ENCODE measurements at places on chromosomes 1 and 21. TPM values are rescaled to one million over a fixed set of nuclear protein-coding genes. Genes with fewer than 3 reads are reported as not detected.

Gene S100A16
- total RNA-seq: 1,213 TPM

Gene IL19
- total RNA-seq: not detected

Gene CHIT1
- not detected for total RNA-seq

Gene ZNF362
- 15.8 TPM for total RNA-seq

Gene MYOM3
- total RNA-seq: 0.05 TPM

Gene FMO3
- not detected for total RNA-seq

Gene NUF2
- 23.8 TPM for total RNA-seq

Gene AGMAT
- not detected for total RNA-seq

Gene RBM8A
- 403 TPM for total RNA-seq

Gene TLCD4
- 1.9 TPM for total RNA-seq

Gene SYT2
- total RNA-seq: not detected

- peak; percentile 40 for DNase-seq
- no peaks in the 10 kb centered on the region for H3K4me1 ChIP-seq
- H3K27me3 ChIP-seq: no peaks in the 10 kb centered on the region
- H3K27ac ChIP-seq: no peak overlapping the region
- H3K4me3 ChIP-seq: no peak overlapping the region
Observed at GRCh38 chr1:160544647-160545046, 21.6 kb upstream of the SLAMF6 start.

DNA sequence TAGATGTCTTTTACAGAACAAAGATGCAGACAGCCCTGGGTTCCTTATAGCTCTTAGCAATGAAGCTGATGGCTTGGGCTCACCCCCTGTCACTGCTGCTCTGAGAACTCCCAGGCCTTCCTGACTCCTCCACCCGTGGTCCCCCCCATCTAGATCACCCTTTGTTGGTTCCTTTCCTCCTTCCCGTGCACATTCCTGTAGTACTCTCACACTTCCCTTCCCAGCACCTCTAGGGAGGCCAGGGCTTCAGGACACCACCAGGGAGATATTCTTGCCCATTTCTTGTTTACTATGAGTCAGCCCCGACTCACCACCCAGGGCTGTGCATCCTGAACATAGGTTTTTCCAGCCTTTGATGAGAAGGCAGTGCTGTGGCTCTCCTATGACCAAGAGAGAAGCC, 14.4 kb upstream of the NOS1AP start:
- H3K4me3 ChIP-seq: no peak overlapping the region
- H3K36me3 ChIP-seq: no peaks in the 10 kb centered on the region
- peaks cover 8% of the 10 kb centered on the region for H3K4me1 ChIP-seq
- DNase-seq: peak; percentile 89
- no peaks in the 10 kb centered on the region for H3K27me3 ChIP-seq
- no peak overlapping the region for H3K27ac ChIP-seq

DNA sequence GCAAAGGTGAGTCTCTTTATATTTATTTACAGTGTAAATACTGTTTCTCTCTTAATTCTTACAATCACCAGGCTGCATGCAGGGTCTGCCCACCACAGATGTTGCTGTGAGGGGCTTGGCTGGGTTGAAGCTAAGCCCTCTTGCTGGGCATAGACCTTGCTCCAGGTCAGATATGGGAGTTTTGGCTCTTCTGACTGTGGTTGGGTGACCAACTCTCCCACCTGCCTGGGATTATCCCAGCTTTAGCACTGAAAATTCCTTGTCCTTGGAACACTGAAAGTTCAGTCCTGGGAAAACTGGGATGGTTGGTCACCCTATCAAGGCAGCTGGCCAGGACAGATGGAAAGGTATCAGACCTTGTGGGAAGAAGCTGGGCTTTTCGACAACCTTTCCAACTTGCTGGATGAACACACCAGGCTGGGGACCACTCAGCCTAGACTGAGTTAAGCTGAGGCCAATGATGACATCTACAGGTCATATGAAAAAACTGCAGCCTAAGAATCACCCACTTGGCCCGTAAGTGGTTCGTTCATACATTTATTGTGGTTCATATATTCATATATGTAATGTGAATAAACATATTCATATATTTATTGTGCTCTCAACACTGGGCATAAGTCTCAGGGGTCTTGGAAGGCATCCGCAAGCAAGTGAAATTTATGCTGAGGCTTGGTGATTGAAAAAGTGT, 26.6 kb upstream of the HPDL start:
- no peak overlapping the region for H3K4me3 ChIP-seq
- H3K4me1 ChIP-seq: peaks cover 5% of the 10 kb centered on the region
- peak; percentile 81 for DNase-seq
- H3K27ac ChIP-seq: no peak overlapping the region
- H3K36me3 ChIP-seq: no peaks in the 10 kb centered on the region

- no peak overlapping the region for H3K4me3 ChIP-seq
- H3K27me3 ChIP-seq: peaks cover 18% of the 10 kb centered on the region
- DNase-seq: no peak
- H3K27ac ChIP-seq: no peak overlapping the region
Observed at GRCh38 chr1:169692756-169693460, 18.5 kb downstream of the SELL start.

DNA sequence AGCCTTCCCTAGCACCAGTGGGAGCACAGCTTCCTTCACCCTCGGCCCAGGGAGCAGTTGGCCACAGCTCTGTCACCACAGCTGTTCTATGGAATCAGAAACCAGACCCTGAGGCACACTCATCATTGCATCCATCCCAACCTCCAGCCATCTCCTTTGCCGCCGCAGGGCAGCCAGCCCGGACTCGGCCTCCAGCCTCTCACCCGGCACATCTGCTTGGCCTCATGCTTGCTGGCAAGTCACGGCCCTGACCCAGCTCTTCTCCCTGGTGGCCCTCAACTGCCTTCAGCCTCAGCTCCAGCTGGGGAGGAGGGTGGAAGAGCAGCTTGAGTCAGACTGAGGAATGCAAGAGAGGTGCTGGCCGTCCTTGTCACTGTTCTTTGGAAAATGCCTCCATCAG, 59.8 kb downstream of the TOR1AIP2 start:
- no peaks in the 10 kb centered on the region for H3K36me3 ChIP-seq
- H3K27me3 ChIP-seq: peaks cover 24% of the 10 kb centered on the region
- H3K4me1 ChIP-seq: peaks cover 20% of the 10 kb centered on the region
- no peak overlapping the region for H3K4me3 ChIP-seq
- no peak for DNase-seq

- no peak overlapping the region for H3K4me3 ChIP-seq
- no peaks in the 10 kb centered on the region for H3K36me3 ChIP-seq
- no peak for DNase-seq
- H3K4me1 ChIP-seq: no peaks in the 10 kb centered on the region
- H3K27ac ChIP-seq: no peak overlapping the region
- no peaks in the 10 kb centered on the region for H3K27me3 ChIP-seq
Observed at GRCh38 chr1:208857465-208857864, 613.3 kb upstream of the PLXNA2 start.

GRCh38 chr1:246591504-246591903, 25.2 kb downstream of the CNST start:
- H3K27me3 ChIP-seq: no peaks in the 10 kb centered on the region
- peaks cover 26% of the 10 kb centered on the region for H3K36me3 ChIP-seq
- DNase-seq: no peak

GRCh38 chr1:53575141-53575954, 116.1 kb downstream of the DMRTB1 start:
- H3K36me3 ChIP-seq: no peaks in the 10 kb centered on the region
- no peak for DNase-seq
- H3K27me3 ChIP-seq: peaks cover 2% of the 10 kb centered on the region
- no peak overlapping the region for H3K27ac ChIP-seq
- no peaks in the 10 kb centered on the region for H3K4me1 ChIP-seq

DNA sequence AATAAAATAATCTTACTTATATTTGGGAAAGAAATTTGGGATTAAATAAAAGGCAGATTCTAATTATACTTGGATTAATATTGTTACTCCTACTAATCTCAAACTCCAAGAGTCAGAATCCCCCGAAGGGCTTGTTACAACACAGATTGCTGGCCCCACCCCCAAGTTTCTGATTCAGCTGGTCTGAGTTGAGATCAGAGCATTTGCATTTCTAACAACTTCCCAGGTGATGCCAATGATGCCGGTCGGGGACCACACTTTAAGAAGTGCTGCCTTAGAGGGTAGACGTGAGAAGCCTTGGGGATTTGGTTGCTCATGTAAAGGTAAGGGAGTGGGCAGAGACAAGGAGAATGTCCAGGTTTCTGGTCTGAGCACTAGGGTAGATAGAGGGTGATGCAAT, 47.2 kb downstream of the FMN2 start:
- DNase-seq: no peak
- no peaks in the 10 kb centered on the region for H3K36me3 ChIP-seq
- no peak overlapping the region for H3K4me3 ChIP-seq
- H3K27ac ChIP-seq: no peak overlapping the region

DNA sequence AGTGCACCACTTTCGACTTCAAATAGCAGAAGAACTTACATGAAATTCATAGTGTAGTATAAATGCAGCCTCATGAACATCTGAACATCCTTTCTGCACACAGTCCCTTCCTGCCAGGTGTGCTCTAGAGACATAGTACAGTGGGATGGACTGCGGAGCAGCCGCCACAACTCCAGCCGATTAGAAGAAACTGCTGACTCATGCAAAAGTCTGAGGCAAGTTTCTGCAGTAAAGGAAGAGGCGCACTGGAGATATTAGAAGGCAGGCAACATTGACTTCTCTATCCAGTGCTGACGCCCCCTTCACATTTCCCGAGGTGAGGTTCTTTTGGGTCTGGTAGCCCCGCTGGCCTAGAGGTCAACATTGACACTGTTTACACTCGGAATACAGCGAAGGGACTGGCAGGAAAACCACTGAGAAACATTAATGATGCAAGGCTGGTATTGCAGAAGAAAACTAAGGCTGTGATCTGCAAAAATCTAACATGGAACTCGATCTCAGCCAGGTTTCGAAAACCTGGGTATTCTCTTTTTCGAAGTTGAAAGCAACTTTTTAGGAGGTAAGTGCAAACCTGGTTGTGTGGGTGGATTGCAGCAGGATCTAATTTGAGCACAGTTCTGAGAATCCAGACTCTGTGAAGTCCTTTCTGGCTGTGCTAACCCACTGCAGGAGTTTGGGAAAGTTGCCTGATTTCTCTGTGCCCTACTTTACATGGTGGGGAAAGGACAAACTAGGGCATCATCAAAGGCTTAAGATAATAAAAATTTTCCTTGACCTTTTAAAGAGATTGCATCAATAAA, 90.7 kb downstream of the CDC7 start:
- H3K27me3 ChIP-seq: no peaks in the 10 kb centered on the region
- H3K4me1 ChIP-seq: no peaks in the 10 kb centered on the region
- no peak overlapping the region for H3K27ac ChIP-seq
- no peaks in the 10 kb centered on the region for H3K36me3 ChIP-seq
- no peak overlapping the region for H3K4me3 ChIP-seq

GRCh38 chr1:14011132-14011531, 311.1 kb downstream of the PRDM2 start:
- peaks cover 41% of the 10 kb centered on the region for H3K4me1 ChIP-seq
- H3K27me3 ChIP-seq: no peaks in the 10 kb centered on the region
- peaks cover 5% of the 10 kb centered on the region for H3K36me3 ChIP-seq
- no peak overlapping the region for H3K4me3 ChIP-seq
- peak overlapping the region; percentile 53 for H3K27ac ChIP-seq

- H3K27me3 ChIP-seq: no peaks in the 10 kb centered on the region
- DNase-seq: no peak
- peaks cover 5% of the 10 kb centered on the region for H3K4me1 ChIP-seq
- H3K27ac ChIP-seq: no peak overlapping the region
- H3K36me3 ChIP-seq: peaks cover 15% of the 10 kb centered on the region
Observed at GRCh38 chr1:167532375-167532774, 14.0 kb upstream of the CD247 start.

DNA sequence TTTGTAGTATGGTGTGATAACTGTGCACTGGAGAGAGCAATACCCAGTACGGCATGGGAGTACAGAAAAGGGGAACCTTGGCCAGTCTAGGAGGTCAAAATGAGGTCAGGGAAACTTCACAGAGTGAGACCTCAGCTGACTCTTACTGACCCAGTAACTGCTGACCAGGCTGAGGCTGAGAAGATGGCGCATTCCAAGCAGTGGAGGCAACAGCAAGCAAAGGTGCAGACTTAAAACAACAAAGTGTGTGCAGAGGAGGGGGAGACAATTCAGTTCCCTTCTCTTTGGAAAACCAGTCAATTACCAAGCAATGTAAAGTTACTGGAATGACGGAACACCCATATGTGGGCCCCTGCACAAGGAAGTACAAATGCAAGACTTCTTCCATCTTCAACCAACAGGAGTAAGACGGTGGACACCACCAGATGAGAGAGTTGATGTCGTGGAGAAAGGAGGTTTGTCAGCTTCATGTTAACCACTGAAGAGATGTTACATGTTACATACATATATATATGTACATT, 54.6 kb upstream of the PRDX6 start:
- no peak overlapping the region for H3K27ac ChIP-seq
- no peaks in the 10 kb centered on the region for H3K36me3 ChIP-seq
- peaks cover 31% of the 10 kb centered on the region for H3K4me1 ChIP-seq
- H3K4me3 ChIP-seq: no peak overlapping the region
- H3K27me3 ChIP-seq: no peaks in the 10 kb centered on the region

GRCh38 chr1:6108476-6108875, 62.8 kb downstream of the KCNAB2 start:
- DNase-seq: no peak
- H3K4me3 ChIP-seq: no peak overlapping the region
- no peaks in the 10 kb centered on the region for H3K36me3 ChIP-seq
- peaks cover 25% of the 10 kb centered on the region for H3K27me3 ChIP-seq
- H3K4me1 ChIP-seq: no peaks in the 10 kb centered on the region
- no peak overlapping the region for H3K27ac ChIP-seq

GRCh38 chr1:212104586-212105325, 69.2 kb downstream of the DTL start:
- no peaks in the 10 kb centered on the region for H3K27me3 ChIP-seq
- DNase-seq: no peak
- H3K27ac ChIP-seq: no peak overlapping the region

GRCh38 chr1:36016686-36017085, 67.2 kb upstream of the TEKT2 start:
- H3K4me3 ChIP-seq: no peak overlapping the region
- no peaks in the 10 kb centered on the region for H3K27me3 ChIP-seq
- H3K36me3 ChIP-seq: peaks cover 72% of the 10 kb centered on the region
- no peak for DNase-seq
- no peak overlapping the region for H3K27ac ChIP-seq
- H3K4me1 ChIP-seq: no peaks in the 10 kb centered on the region

GRCh38 chr1:102434421-102434820, 437.7 kb upstream of the OLFM3 start:
- H3K27me3 ChIP-seq: no peaks in the 10 kb centered on the region
- no peaks in the 10 kb centered on the region for H3K4me1 ChIP-seq
- peak; percentile 40 for DNase-seq
- no peak overlapping the region for H3K4me3 ChIP-seq

DNA sequence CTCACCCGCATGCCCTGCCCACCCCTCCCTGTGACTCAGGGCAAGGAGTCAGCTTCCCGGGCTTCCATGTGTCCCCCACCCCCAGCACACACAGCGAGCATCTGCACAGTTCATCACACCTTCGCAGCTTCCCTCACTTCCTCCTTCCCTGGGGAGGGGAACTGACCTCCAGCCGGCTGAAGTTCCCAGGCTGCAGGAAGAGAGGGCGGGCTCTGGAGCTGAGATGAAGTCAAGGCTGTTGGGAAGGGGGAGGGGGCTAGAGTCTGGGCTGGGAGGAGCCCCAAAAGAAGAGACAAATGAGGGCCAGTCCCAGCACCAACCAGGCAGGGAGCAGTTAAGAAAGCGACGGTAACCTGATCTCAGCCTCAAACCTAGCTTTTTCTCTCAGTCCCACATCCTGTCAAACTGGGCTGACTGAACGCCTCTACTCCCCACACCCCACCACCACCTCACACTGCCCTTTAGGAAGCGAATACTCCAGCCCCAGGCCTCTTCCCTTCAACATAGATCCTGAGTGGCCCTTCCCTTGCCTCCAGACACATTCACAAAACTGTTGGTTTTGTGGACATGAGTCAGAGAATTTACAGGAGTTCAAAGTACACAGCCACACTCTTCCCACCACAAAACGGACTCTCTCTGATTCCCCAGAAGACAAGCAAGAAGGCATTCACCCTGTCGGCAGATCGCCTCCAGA, 1.8 kb downstream of the RHOC start:
- H3K27ac ChIP-seq: peak overlapping the region; percentile 91
- peak; percentile 98 for DNase-seq
- H3K4me3 ChIP-seq: peak overlapping the region; percentile 78
- peaks cover 53% of the 10 kb centered on the region for H3K4me1 ChIP-seq
- no peaks in the 10 kb centered on the region for H3K27me3 ChIP-seq

Data from MCF 10A (cell line).